ENCODE measurements at places on chromosomes 7 and 10.

DNA sequence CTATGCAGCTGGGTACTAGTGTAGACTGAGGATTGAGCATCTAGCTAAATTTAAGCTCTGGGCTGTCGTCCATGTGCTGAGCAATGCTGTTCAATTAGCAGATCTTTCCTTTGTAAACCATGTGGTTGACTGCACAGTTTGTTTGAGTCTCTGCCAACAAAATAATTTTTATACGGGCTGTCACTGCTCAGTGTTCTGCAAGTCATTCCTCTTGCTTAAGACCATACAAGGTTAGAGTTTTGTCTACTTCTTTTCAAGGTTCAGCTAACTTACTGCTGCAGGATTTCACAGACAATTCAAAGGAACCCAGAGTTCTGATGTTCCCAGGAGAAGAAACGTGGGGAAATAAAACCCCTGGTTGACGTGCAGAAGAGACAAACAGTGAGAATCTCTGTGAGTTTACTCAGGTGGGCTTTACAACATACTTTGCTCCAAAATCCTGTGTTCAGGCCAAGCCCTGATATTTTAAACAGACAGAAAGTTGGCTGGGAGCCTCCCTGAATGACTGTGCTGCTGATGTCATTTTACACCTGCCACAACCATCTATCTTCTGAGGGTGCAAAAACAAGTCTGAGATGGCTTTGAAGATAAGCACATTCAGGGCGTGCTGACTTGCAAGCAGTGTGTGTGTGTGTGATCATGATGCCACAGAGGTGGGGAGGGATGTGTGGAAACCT, 177.1 kb upstream of the SVIL start:
- H3K36me3 ChIP-seq, result no peaks in the 10 kb centered on the region
- H3K27me3 ChIP-seq, result no peaks in the 10 kb centered on the region
- no peak overlapping the region for H3K4me3 ChIP-seq

DNA sequence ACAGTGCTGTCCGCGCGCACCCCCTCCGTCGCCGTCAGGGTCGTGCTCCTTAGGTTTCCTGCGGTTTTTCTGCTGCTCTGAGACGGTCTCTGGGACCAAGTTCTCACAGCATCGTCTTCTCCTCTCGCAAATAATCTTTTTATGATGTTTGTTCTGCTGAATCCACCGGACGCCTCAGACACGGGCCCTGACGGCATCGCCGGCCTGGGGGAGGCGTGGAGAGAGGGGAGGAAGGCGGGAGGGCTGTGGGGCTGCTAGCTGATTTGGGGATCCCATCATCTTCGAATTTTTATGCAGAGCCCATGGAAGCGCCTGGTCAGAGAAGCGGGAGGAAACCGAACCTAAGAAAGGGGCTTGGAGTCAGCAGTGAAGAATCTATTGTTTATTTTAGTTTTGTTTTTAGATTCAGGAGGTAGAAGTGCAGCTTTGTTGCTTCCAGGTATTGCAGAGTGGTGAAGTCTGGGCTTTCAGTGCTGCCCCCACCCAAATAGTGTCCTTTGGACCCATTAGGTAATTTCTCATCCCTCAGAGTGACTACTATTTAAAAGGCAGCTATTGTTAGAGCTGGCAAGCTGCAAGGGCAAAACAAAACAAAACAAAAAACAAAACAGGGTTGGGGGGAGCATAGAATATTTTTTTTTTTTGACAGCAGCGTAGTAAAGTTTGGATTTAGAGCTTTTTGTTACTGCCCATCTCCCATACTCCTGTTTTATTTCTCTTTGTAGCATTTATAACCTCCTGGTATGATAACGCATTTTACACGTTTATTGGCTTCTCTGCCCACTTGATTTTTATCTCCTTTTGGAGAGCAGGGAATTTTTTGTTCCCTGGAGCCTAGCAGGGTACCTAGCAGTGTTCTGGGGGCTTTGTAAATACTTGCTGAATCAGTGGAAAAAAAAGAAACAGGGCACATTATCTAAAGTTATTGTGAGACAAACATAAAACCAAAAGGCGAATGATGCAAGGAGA, 92.6 kb downstream of the SPAG6 start:
- peaks cover 6% of the 10 kb centered on the region for H3K27me3 ChIP-seq
- peak overlapping the region; percentile 94 for H3K4me3 ChIP-seq
- peak overlapping the region; percentile 94 for H3K27ac ChIP-seq
- peaks cover 7% of the 10 kb centered on the region for H3K4me1 ChIP-seq
- no peak for DNase-seq
- H3K36me3 ChIP-seq, result no peaks in the 10 kb centered on the region

- DNase-seq, result no peak
- peaks cover 5% of the 10 kb centered on the region for H3K27me3 ChIP-seq
- peaks cover 22% of the 10 kb centered on the region for H3K4me1 ChIP-seq
- no peak overlapping the region for H3K27ac ChIP-seq
- H3K4me3 ChIP-seq, result no peak overlapping the region
Measured at GRCh38 chr7:55524558-55525310, 47.6 kb downstream of the VOPP1 start.

DNA sequence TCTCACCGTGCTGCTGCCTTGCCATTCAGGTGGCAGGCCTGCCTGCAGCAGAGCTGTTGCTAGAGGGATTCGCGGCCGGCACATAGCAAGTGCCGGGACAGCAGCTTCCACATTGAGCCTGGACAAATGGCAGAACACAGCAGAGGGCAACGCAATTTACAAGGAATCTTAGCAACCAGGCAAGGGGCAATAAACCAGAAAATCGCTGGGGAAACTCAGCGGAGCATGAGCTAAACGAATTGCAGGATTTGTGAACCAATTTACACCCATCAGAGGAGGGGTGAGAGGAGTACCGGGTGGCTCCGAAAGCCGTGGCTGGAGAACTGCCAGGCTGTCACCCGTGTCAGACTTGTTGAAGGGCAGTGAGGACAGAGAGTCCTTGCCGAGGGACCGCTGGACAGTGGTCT, 58.6 kb upstream of the LOXL4 start:
- H3K4me1 ChIP-seq, result peaks cover 23% of the 10 kb centered on the region
- H3K36me3 ChIP-seq, result no peaks in the 10 kb centered on the region
- peak overlapping the region; percentile 74 for H3K4me3 ChIP-seq
- peak overlapping the region; percentile 82 for H3K27ac ChIP-seq
- peak; percentile 62 for DNase-seq

DNA sequence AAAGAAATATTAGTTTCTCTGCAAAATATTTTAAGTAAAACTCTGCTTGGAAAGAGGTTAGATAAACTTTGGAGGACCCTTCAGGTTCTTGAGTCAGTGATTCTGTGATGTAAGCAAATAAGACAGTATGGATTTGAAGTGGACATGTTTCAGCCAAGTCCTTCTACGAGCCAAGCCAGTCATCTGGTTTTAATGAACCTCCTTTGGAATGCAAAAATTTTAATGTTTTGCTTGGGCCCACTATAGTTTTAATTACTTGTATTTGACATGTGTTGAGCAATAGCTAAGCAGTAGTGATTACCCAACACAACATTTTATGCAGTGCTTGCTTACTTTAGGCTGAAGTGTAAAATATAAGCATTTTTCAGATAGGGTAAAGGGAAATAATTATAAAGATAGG, 296.3 kb upstream of the SEMA3D start:
- no peaks in the 10 kb centered on the region for H3K27me3 ChIP-seq
- H3K4me1 ChIP-seq, result no peaks in the 10 kb centered on the region
- DNase-seq, result no peak
- H3K27ac ChIP-seq, result no peak overlapping the region

DNA sequence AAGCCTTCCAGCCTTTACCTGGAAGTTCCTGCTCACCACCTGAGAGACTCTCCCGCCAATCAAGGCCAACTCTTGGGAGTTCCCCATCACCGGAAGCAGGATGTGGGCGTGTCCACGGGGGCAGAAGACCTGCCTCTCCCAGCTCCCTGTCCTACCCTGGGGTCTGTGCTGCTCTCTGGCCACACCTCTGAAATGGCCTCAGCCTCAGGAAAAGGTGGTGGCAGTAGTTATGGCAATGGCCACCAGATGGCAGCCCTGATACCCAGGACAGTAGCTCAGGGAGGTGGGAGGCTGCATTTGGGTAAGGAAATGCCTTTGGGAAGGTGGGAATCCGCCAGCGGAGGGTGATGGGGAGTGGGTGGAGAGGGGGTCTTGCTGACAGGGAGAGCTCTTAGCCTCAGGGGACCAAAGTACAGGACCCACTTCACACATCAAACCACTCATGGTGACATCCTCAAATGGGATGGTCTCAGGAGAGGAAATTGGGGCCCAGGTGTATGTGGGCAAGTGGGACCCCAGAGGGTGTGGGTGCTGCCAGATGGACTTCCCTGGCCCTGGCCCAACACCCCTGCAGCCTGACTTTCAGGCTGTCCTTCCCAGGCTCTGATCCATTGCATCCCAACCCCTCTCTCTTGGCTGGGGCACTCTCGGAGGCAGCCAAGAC, 33.9 kb downstream of the KAZALD1 start:
- H3K4me3 ChIP-seq, result no peak overlapping the region
- H3K27me3 ChIP-seq, result peaks cover 21% of the 10 kb centered on the region
- no peaks in the 10 kb centered on the region for H3K36me3 ChIP-seq
- H3K4me1 ChIP-seq, result peaks cover 6% of the 10 kb centered on the region
- no peak overlapping the region for H3K27ac ChIP-seq
- DNase-seq, result peak; percentile 85

DNA sequence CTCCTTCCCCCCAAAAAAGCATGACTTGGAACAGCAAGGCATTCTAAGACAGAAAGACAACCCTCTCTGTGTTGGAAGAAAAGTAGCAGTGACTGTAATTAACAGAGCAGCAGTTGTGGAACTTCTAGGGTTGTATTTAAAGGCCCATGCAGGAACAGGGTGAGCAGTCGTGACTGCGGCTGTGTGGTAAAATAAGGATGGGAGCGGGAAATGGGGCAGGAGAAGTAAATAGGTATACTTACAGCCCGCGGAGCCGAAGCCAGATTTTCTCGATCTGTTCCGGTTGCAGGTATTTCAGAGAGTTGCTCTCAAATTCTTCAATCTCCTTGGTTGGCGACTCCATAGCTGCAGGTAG, 179 bp downstream of the PDE1C start:
- H3K36me3 ChIP-seq, result no peaks in the 10 kb centered on the region
- H3K27ac ChIP-seq, result no peak overlapping the region
- peak overlapping the region; percentile 87 for H3K4me3 ChIP-seq
- no peak for DNase-seq
- H3K27me3 ChIP-seq, result peaks cover 10% of the 10 kb centered on the region

- peaks cover 24% of the 10 kb centered on the region for H3K4me1 ChIP-seq
- H3K27me3 ChIP-seq, result peaks cover 12% of the 10 kb centered on the region
- DNase-seq, result no peak
- no peaks in the 10 kb centered on the region for H3K36me3 ChIP-seq
- no peak overlapping the region for H3K4me3 ChIP-seq
Measured at GRCh38 chr10:119663866-119664698, 12.9 kb downstream of the BAG3 start.
